ENCODE measurements at places on chromosomes 1 and 21.
A peak's percentile ranks its signal among the peaks of the same experiment; 100 is the strongest.

GRCh38 chr1:172268237-172268636, 152.2 kb upstream of the C1orf105 start:
- DNase-seq = no peak

- peak; percentile 21 for DNase-seq
Measured at GRCh38 chr1:235136111-235136510, 7.5 kb upstream of the TOMM20 start.

DNA sequence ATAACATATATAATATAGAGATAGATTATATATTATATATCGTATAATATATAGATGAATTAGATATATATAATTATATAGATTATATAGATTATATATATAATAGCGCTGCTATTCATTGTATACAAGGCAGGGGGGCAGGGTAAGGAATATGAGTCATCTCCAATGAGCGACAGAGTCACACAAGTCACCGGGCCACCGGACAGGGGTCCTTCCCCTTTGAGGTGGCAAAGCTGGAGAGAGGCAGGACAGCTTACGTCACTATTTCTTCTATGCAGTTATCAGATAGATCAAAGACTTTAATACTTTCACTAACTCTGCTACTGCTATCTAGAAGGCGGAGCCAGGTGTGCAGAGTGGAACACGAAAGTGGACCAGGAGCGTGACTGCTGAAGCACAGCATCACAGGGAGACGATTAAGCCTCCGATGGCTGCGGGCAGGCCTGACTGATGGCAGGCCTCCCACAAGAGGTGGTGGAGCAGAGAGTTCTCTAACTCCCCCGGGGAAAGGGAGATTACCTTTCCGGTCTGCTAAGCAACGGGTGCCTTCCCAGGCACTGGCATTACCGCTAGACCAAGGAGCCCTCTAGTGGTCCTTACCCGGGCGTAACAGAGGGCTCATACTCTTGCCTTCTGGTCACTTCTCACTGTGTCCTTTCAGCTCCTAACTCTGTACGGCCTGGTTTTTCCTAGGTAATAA, 2154.7 kb downstream of the MRPL39 start:
- DNase-seq = peak; percentile 14

DNA sequence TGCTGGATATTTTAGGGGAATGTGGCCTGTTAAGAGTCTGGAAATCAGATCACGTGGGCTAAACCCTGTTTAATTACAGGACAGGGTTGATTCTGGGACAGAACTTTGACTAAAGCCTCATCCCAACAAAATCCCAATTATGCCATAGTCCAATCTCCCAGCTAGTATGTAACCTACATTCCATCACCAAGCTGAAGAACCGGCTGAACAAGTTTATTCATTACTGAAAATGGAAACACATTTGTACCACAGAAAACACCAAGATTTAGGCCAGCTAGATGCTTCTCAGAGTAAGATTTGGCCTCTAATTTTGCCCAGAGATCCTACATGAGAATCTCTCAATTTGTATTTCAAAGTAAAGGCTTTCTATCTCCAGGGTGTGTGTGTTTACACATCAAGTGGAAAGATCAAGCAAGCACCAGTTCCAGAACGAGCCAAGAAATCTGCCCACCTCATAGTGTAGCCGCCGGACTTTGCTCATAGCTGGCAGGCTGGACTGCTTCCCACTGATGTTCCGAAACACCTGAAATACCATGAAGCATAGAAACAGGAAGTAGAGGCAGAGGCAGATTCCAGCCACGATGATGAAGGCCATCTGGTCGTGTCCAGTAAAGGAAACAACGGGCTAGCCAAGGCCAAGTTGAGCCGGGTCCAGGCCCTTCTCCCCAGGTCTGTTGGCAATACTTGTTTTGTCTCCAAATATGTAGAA, 86.8 kb downstream of the WLS start:
- no peak for DNase-seq

GRCh38 chr1:224735159-224735558, 119.0 kb downstream of the CNIH3 start:
- DNase-seq = no peak

Data from SHP77 (cell line).